Nasal cavity respiratory epithelium epithelial cell of viscerocranial mucosa (primary cell): ENCODE measurements at places on chromosomes 2 and 18. TPM values are rescaled to one million over a fixed set of nuclear protein-coding genes. Genes with fewer than 3 reads are reported as not detected.

IL36RN gene
- 2.0 and 5.1 TPM in 2 replicates for total RNA-seq

EMILIN1 gene
- total RNA-seq = 0.34 and 0.36 TPM in 2 replicates

TRIB2 gene
- 4.4 and 33.7 TPM in 2 replicates for total RNA-seq

CNTNAP5 gene
- not detected in 2 replicates for total RNA-seq

CHMP1B gene
- 150 and 161 TPM in 2 replicates for total RNA-seq

HOXD9 gene
- total RNA-seq = not detected in 2 replicates

CCDC141 gene
- not detected in 2 replicates for total RNA-seq

FN1 gene
- 112 and 4,076 TPM in 2 replicates for total RNA-seq

ZAP70 gene
- total RNA-seq = 0.07 TPM in 1 of 2 replicates, not detected in the other

CFAP65 gene
- total RNA-seq = not detected in 2 replicates

MGAT4A gene
- 4.1 and 6.8 TPM in 2 replicates for total RNA-seq

FZD7 gene
- total RNA-seq = 2.1 and 4.1 TPM in 2 replicates

ASTL gene
- 0.07 TPM in 1 of 2 replicates, not detected in the other for total RNA-seq

PRSS56 gene
- total RNA-seq = not detected in 2 replicates

ANKRD29 gene
- total RNA-seq = 8.9 and 23.4 TPM in 2 replicates

KIAA2012 gene
- not detected in 2 replicates for total RNA-seq

VWA3B gene
- total RNA-seq = 0.07 and 0.34 TPM in 2 replicates

GATA6 gene
- total RNA-seq = 1.7 and 4.2 TPM in 2 replicates

MYO7B gene
- not detected in 2 replicates for total RNA-seq

NYAP2 gene
- under 0.01 TPM in 1 of 2 replicates, not detected in the other for total RNA-seq

MAB21L4 gene
- 1.4 and 5.9 TPM in 2 replicates for total RNA-seq

L3MBTL4 gene
- total RNA-seq = 1.4 and 8.0 TPM in 2 replicates

DPP10 gene
- 0.07 TPM in 1 of 2 replicates, not detected in the other for total RNA-seq

IGFBP5 gene
- total RNA-seq = 0.34 and 2.3 TPM in 2 replicates

RAPGEF4 gene
- total RNA-seq = 0.34 and 1.00 TPM in 2 replicates

RGPD3 gene
- 0.34 and 0.43 TPM in 2 replicates for total RNA-seq

CGREF1 gene
- total RNA-seq = 1.0 and 1.8 TPM in 2 replicates

ANO7 gene
- 0.28 TPM in 1 of 2 replicates, not detected in the other for total RNA-seq

DNAJC10 gene
- total RNA-seq = 153 and 174 TPM in 2 replicates

RUFY4 gene
- total RNA-seq = not detected in 2 replicates

TBC1D8 gene
- 14.7 and 32.7 TPM in 2 replicates for total RNA-seq

CIB4 gene
- total RNA-seq = not detected in 2 replicates

SERPINB11 gene
- total RNA-seq = under 0.01 and 0.93 TPM in 2 replicates

UGT1A7 gene
- total RNA-seq = under 0.01 and 1.3 TPM in 2 replicates
